ENCODE measurements at places on chromosomes 4 and X.

DNA sequence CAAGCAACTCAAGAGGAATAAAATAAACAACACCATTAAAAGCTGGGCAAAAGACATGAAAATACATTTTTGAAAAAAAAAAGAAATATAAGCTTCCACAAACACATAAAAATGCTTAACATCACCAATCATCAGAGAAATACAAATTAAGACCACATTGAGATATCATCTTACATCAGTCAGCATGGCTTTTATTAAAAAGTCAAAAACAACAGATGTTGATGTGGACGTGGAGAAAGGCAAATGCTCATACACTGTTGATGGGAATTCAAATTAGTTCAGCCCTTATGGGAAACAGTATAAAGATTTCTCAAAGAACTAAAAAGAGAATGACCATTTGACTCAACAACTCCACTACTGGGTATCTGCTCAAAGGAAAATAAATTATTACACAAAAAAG is 59.6 kb downstream of the STK32B start:
- no peak for DNase-seq

- no peak for DNase-seq
Measured at GRCh38 chrX:11427453-11428071, 134.3 kb downstream of the AMELX start.

DNA sequence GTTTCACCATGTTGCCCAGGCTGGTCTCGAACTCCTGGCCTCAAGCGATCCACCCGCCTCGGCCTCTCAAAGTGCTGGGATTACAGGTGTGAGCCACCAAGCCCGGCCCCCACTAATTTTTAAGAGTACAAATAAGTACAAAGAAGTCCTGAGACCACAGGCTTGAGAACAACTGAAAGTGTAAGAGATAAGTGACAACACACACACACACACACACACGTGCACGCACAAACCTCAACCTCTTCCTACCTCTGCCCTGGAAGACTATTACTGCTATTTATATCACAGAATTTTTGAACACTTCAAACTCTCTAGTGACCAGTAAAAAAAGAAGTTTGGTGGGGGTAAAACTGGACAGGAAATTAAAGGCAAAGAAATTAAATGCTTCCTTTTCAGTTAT is 7.5 kb downstream of the KLHL15 start:
- no peak for DNase-seq

- no peak for DNase-seq
Measured at GRCh38 chrX:130173190-130173895, 1.6 kb downstream of the RAB33A start.

DNA sequence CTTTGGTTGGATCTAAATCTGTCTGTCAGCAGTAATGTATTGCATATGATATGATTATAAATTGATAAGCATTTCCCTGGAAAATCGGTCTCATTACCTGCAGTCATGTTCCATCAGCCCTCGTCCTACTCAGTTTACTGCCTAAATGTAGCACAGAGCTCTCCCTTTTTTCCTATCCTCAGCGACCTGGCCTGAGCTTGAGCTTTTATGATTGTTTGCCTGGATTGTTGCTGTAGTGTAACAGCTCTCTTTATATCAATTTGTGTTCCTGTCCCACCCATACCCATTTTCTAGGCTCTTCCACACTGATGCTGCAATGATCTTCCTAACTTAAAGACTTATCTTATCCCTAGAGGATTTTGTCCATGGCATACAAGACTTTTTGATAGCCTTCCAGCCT is 95.7 kb downstream of the FRAS1 start:
- no peak for DNase-seq

DNA sequence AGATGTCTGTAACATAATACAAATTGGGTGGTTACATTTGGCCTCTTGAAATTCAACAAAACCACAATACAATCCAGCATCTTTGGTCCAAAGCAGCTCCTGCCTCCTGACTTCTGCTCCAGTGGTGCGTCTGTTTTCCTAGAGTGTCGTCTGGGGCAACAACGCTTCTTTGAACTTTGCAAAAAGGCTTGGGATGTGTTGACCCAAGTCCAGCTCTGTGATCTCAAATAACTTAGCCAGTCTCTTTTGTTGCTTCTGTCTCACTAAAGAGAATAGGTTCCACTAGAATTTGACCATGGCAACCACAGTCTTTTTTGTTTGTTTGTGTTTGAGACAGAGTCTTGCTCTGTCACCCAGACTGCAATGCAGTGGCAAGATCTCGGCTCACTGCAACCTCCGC is 324.0 kb downstream of the DHRSX start:
- DNase-seq = no peak

DNA sequence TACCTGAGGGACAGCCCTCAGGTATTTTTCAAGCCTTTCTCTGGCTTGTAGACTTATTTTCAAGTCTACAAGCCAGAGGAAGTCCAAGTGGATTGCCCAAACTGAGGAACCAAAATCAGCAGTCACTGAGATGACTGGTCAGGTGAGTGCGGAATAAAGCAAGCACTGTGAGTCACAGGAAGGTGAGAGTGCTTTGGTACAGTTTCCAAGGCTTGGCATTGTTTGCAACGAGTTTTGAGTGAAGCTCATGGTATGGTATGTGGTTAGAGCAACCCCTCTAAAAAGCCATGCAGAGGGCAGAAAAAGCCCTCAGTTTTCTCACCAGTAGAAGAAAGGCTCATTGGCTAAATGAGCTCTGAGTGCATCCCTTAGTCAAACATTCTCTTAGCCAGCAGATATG is 112.8 kb upstream of the EOLA2 start:
- no peak for DNase-seq

DNA sequence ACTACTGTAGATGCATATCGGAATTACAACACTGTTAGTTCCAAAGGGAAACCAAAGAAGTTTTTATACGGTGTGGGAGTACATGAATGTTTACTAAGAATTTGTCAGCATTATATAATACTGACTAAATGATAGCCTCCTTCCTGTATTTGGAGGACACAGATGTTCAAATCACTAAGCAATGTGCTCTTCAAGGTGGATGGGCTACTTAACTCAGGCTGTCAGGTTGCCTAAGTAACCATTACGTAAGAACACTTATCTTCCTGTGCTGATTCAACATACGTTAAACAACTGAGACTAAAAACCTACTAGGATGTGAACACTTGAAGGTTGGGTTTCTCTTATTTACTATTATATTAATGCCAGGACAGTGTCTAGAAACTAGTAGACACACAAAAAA is 81.9 kb upstream of the HPGD start:
- no peak for DNase-seq

GRCh38 chrX:54934890-54935289 is 14.3 kb downstream of the TRO start:
- no peak for DNase-seq

DNA sequence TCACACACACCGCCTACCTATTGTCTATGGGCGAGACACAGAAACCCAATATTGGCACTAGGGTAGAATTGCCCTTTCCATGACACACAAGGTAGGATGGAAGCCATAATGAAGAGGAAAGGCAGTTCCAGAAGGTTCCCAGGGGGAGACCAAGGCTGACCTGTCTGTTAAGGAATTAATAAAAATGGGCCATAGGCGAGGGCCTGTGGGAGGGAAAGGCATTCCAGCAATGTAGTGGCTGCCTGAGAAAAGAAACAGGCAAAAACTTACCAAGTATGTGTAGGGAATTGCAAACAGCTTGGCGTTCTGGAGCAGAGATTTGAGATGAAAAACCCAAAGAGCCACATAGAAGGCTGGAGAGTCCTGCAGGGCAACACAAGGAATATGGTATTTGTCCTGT is 19.1 kb downstream of the MAGED2 start:
- DNase-seq = no peak

DNA sequence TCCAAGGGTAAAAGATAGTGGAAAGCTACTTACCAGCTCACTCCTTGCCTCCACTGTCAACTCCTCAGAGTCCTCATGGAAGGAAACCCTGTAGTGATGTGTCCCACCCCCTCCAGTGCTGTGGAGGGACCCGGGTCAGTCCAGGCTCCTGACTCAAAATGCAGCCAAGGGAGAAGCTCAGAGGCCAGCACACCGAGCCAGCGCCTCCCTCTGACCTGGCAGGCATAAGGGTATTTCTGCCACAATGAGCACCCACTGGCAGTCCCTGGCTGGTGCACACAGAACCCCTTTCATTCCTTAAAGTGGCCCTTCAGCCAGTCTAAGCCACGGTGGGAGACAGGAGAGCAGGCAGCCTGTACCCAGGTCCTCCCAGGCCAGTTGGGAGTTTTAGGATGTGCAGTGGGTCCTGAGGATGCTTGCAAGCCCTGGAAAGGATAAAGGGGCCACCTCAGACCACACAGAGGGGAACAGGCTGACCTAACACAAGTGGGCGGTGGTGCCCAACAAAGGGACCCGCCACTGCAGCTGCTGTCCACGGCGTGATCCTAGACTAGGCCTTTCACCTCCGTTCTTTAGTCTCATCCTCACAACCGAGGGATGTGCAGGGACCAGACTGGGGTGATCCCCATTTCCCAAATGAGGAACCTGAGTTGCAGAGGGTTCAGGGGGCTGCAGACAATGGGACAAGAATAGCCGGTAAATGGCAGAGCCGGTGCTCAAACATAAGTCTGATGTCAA is 5.7 kb downstream of the JAKMIP1 start:
- no peak for DNase-seq

DNA sequence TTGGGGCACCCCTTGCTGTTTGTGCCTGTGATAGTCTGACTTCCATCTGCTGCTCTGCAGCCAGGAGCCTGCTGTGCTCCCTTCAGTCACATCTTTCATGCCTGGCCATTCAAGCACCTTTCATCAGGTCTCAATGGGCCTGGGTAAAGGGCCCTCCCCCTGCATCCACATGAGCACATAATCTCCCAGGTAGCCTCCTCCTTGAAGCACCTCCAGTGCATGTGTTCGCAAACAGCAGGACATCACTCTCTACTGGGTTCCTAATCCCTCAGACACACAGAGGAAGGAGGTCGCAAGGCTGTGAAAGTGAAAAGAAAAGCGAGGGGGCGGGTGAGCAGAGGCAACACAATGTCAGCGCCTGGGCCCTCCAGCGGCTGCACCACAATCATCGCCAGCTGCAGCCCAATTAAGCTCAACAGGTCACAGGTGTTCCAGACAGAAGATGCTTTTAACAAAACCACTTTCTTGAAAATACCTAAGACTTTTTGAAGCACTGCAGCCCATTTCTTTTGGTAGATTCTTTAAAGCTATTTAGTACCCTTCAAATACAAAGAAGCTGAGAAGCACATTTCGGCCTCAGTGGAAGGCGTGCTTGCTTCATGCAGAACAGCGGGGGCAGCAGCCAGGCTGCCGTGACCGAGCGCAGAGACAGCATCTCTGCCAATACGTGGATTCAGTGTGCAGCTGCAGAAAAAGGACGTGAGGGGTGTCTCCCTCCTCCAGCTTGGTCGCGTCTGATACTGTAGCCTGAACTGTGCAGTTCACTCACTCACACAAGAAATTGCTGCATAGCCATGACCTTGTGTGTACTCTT is 92.2 kb upstream of the SPRY1 start:
- no peak for DNase-seq

Data from stimulated activated CD4-positive, alpha-beta T cell treated with anti-CD3 and anti-CD28 coated beads, TNF-alpha, amount 100 ng/mL, for 4 hours (primary cell).